GF-D8 (cell line): ENCODE measurements at places on chromosomes 2 and 18.

- DNase-seq: no peak
Measured at GRCh38 chr2:218476676-218477075, 57.8 kb downstream of the VIL1 start.

DNA sequence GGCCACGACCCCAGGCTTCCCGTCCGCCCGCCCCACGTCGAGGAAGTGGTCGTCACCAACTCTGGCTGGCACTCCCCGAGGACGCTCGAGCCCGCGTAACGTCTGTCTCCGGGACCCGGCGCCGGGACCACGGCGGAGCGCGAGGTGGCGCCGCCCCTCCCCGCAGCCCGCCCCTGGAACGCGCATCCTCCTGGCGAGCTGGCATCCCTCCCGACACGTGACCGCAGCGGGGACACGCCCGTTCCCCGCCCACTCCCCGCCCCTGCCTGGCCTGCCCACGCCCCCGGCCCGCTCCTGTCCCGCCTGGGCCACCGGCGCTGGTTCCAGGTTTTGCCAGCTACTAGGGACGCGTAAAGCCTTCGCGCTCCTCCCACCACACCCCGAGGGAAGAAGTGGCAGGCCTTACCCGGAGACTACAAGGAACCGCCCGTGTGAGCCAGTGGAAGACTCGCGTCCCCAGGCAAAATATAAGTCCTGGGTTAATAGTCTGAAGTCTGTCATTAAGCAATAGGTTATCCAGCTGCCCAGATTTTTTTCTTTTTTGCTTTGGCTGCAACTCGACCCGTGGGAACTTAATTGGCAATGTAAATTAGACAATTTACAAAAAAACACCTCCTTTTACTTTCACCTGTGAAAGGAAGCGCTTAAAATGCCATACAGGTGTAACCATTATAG lies at the start of gene OSBPL1A:
TSS of gene OSBPL1A (minus strand) at position 131 of the 675 bp plus-strand sequence. CDS start 20,291 bp downstream, outside the sequence.
- peak; percentile 96 for DNase-seq

GRCh38 chr2:68796295-68796905 lies 61.8 kb downstream of the ARHGAP25 start:
- DNase-seq: peak; percentile 76

DNA sequence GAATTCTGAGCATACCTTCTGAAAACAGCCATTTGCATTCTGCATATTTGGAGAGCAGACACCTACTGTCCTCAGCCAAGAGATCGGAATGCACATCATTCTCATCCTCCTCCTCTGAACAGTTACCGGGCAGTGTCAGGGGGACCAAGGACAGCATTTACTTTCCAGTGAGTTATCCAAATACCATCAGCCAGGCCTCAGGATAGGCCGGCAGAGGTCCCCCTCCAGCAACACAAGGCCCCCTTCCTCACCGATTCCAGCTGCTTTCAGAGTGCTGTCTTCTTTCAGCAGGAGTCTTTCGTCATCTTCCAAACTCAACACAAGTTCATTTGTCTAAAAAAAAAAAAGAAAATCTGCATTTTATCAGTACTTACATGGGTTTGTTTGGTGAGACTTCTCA lies 55.3 kb downstream of the C2orf76 start:
- no peak for DNase-seq

DNA sequence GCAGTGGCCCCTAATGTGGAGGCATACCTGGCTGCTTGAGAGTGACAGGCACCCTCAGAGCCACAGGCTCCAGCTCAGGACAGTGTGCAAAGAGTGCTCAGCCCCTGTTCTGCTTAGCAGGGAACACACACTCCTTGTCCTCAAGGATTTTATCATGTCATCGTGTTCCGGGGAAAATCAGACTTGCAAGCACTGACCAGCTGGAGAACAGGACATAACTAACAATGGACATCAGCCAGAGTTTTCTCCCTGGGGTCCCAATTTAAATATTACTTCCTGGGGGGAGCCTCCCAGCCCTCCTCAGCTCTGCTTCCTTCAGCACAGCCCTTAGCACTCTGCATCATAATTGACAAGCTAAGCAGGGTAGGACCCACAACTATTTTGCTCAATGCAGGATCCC lies 175.4 kb upstream of the ACAA2 start:
- no peak for DNase-seq

DNA sequence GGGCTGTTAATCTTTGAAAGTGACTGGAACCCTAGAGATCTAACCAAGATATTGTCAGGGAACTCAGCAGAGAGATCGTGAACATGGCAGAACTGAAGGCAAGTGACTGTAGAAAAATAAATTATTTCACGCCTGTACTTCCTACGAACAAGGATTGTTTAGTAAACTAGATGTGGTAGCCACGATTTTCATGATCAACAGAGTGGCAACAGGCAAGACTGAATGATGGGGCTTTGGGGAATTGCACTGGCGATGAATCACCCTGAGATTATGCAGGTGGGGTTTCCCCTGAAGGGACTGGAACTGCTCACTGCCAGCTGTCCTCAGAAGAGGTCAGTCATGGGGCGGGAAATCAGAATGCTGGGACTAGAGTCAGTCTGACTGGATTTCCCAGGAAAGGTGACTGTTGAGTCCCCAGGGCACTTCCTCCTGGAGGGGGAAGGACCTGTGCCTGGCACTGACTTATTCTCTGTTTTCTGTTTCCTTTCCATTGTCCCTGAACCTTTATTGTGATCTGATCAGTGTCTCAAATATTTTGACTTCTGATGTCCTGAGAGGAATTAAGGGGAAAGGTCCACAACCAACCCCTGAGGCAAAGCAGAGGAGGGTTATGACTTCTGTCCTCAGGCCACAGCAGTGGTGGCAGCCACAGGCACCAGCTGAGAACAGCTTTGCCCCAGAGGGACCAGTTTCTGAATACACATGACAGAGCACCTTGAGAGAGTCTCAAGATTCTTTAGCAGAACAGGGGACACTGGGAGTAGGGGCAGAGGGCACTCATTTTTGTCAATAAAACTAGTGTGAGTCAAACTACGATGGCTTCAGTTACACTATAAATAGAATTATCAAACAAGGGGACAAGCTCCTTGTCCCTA lies 70.0 kb downstream of the NAB1 start:
- no peak for DNase-seq

- no peak for DNase-seq
Measured at GRCh38 chr2:219453671-219454590, 19.3 kb downstream of the SPEG start.

DNA sequence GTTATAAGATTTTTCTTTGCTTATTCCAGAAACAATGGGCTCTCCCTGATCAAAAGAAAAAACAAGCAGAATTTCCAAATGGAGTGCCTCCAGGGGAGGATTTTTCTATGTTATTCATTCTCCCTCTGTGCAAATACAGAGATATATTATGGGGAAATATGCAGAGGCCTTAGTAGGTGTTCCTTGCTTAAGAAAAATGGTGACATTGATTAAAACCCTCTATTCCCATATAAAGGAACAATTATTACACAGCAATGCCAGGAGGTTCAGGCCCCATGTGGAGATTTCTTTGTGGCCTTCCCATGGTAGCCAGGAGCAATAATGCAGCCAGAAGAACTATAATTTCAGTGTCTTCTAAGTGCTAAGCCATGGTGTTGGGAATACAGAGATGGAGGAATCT lies 255.9 kb upstream of the CXCR4 start:
- no peak for DNase-seq

- no peak for DNase-seq
Measured at GRCh38 chr2:165055082-165055851, 99.9 kb upstream of the SLC38A11 start.

DNA sequence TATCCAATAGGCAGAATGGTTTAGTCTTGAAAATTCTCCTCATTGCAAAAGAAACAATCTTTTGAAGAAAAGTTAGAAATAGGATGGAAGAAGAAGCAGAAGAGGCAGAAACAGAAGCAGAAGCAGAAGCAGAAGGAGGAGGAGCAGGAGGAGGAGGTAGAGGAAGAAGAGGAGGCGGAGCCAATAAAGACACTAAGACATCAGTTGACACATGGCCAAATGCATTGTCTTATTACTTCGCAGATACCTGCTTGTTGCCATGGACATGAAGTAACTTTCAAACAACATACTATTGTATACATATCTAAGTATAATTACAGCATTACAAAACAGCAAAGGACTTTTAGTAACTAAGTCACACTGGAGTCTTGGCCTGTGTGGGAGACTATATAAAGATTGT lies 606.3 kb downstream of the METTL4 start:
- no peak for DNase-seq

GRCh38 chr2:71759060-71759459 lies 305.7 kb downstream of the DYSF start:
- no peak for DNase-seq

DNA sequence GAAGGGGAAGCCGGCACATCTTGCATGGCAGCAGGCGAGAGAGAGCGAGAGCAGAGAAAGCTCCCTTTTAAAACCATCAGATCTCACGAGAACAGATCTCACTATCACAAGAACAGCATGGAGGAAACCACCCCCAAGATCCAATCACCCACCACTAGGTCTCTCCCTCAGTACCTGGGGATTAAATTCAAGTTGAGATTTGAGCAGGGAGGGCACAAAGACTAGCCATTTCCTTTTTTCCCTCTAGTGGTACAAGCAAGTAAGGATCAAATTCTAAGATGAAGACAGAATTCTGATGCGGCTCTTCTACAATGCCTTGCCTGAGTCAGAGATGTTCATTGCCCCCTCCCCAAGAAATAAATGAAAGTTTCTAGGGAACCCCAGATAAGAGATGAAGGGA lies 45.6 kb upstream of the ANKRD44 start:
- DNase-seq: no peak

DNA sequence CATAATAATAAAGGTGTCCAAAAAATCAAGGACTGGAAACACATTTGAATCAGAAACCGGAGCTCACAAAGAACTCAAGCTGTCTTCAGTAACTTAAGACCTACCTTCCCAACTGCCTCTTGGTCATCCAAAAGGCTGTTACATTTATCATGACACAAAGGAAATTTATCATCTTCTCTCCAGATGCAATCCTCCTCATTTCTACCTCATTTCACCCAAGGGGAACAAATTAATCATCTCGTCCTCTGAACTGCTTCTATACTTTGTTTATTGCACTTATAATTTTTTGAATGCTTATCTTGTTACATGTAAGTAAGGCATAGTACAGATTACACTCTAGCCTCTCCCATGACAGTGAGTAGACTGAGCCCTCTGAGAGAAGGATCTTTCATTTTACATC lies 105.1 kb upstream of the RGPD4 start:
- DNase-seq: no peak

- peak; percentile 98 for DNase-seq
Measured at GRCh38 chr2:45567974-45568789, 42.9 kb downstream of the SRBD1 start.

DNA sequence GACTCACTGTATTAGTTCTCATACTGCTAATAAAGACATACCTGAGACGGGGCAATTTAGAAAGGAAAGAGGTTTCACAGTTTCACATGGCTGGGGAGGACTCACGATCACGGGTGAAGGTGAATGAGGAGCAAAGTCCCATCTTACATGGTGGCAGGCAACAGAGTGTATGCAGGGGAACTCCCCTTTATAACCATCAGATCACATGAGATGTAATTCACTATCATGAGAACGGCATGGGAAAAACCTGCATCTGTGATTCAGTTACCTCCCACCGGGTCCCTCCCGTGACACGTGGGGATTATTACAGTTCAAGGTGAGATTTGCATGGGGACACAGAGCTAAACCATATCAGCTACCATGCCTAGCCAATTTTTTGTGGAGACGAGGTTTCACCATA lies 168.2 kb downstream of the NEDD4L start:
- no peak for DNase-seq
